ENCODE measurements at places on chromosomes 6 and 20.

GRCh38 chr20:34736106-34736735 is 32.1 kb downstream of the TP53INP2 start:
- no peak for DNase-seq

- DNase-seq: no peak
These were observed 162.4 kb downstream of the FRK start for GRCh38 chr6:115898246-115898645.

- no peak for DNase-seq
These were observed at the start of gene SPATA25 for GRCh38 chr20:45887346-45887715. Gene SPATA25, minus strand, starts transcription at chr20:45887622. Its CDS starts 32 bp downstream, at chr20:45887590.

DNA sequence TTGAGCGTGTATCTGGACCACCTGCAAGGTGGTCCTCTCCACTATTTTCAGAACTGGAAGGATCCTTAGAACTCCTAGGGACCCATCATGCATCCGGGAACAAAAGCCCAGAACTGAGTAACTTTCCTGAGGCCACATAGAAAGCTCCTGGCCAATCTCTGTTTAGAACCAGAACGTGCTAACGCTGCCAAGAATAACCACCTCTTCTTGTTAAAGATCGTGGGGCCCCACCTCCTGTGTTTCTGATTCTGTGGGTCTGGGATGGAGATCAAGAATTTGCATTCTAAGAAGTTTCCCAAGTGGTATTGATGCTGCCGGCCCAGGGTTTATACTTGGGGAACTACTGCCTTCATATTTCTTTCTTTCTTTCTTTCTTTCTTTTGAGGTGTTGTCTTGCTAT is 13.3 kb downstream of the CD40 start:
- DNase-seq: no peak

DNA sequence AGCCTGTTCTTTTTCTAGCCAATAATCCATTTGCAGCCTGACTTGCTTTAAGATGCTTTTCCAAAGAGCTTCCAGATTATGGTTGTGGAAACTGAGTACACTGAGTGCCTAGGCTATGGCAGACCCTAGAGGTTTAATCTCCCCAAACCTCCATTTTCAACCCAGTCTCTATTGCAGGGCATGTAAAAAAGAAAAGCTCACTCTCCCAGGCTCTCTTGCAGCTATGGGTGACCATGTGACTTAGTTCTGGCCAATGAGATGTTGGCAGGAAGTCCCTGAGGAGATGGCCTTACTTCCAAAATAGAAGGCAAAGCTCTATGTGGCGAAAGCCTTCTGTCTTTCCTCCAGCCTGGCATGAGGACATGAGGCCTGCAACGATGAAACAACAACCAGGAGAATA is 3.8 kb downstream of the PDRG1 start:
- no peak for DNase-seq

- DNase-seq: no peak
These were observed 54.2 kb downstream of the DSTN start for GRCh38 chr20:17624070-17624469.

GRCh38 chr6:35312807-35313206 is 15.2 kb downstream of the DEF6 start:
- DNase-seq: no peak

GRCh38 chr6:146481527-146481926 is 62.1 kb upstream of the RAB32 start:
- no peak for DNase-seq

All from stimulated activated CD4-positive, alpha-beta T cell treated with anti-CD3 and anti-CD28 coated beads, Interleukin-12 subunit alpha, Interleukin-12 subunit beta, amount 100 ng/mL, for 48 hours (primary cell).